Mesothelial cell of epicardium (in vitro differentiated cells): ENCODE measurements at places on chromosomes 6 and 20. TPM values are rescaled to one million over a fixed set of nuclear protein-coding genes. Genes with fewer than 3 reads are reported as not detected.
A peak's percentile ranks its signal among the peaks of the same experiment; 100 is the strongest.

DNA sequence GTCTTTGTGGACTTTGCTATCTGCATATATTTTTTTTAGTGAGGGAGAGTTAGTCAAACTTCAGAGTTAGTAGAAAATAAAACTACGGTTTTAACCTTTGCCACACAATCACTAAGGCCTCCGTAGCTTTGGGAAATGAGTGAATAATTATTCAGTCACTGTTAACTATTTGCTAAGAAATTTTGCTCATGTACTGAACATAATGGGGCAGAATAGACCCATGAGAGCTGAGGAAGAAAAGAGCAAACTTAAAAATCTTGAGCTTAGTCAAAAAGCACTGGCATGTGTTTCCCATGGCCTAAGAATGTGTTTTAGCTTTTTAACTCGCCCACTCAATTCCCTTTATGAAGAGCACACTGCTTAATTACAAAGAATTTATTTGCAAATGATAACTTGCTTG lies 60.4 kb upstream of the SUPT3H start:
- DNase-seq, result no peak
- no peaks in the 10 kb centered on the region for H3K36me3 ChIP-seq
- no peaks in the 10 kb centered on the region for H3K27me3 ChIP-seq
- no peak overlapping the region for H3K27ac ChIP-seq

DNA sequence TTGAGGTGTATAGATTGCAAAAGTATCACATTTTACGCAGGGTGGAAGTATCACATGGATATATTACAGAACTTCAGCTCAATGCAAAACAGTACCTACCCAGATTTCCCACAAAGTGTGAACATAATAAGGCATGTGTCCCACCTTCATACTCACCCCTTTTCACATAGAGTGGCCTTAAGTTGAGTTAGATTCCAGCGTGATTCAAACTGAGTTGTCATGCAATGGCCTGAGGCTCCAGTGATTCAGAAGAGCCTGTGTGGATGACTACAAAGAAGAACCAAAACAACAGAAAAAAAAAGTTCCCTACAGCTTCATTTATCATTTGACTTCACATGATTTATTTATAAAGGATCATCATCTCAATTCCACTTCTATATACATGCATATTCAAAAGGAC lies 309.7 kb downstream of the SLC35F1 start:
- no peak overlapping the region for H3K27ac ChIP-seq
- H3K36me3 ChIP-seq, result no peaks in the 10 kb centered on the region
- H3K4me1 ChIP-seq, result no peaks in the 10 kb centered on the region
- H3K27me3 ChIP-seq, result no peaks in the 10 kb centered on the region
- H3K4me3 ChIP-seq, result no peak overlapping the region
- no peak for DNase-seq

DNA sequence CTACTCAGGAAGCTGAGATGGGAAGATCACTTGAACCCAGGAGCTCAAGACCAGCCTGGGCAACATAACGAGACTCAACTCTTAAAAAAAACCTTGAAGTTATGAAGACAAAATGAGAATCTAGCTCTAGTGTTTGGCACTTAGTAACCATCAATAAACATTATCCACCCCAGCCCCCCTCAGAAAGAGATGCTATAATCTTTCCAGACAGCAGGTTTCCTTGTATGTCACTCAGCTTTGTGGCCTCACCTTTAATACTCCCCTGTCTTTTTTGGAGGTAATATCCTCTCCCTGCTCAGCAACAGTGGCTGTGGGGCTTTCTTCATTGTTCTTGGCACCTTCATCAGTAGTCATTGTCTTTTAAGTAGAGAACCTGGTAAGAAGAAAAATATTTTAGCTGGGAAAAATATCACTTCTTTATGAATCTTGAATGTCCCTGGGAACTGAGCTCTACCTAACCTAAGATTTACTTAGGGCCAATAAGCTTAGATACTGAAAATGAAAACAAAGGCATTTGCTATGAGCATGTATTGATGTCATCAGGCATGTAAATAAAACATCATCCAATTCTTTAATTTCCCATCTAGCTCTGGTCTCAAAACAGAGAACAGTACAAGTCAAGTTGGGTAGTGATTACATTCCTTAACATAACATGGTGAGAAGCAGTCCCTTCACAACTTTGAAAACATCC lies 46.1 kb downstream of the FKBP5 start:
- H3K4me3 ChIP-seq, result no peak overlapping the region
- DNase-seq, result no peak
- H3K27ac ChIP-seq, result no peak overlapping the region
- H3K4me1 ChIP-seq, result peaks cover 4% of the 10 kb centered on the region

DNA sequence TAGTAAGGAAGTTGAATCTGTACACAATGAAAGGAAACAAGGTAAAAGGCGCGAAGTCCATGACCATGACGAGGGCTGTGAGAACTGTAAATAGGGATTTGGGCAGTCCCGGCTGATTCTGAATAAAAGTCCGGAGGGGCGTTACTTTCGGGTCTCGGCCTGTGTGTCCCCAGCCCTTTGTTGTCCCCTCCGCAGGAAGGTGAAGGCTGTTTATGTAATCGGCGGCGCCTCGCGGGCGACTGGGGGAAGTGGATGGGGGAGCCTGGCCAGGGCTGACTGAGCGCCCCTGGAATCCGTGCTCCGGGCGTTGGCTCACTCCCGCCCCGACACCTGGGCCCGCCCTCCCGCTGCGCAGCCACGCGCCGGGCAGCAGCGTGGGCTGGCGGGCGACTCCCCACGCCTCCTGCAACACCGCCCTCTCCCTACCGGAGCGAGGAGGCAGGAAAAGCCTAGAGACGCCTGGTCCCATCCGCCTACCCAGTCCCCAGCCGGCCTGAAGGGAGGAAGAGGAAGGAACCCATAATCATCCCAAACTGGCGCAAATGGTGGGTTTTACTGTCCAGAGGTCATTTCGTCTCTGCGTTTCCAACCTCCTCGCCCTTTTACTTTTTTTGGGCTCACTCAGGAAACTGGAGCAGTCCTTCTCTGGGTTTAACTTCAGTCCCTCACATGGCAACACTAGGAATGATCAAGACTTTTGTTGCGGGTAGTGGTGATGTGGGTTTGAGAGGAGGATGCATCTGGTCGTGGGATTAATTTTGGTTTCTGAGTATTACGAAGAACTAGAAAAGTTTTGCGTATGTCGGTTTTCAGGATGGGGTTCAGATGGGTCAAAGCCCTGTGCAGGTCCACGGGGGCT lies 12.1 kb downstream of the TRIM31 start:
- peaks cover 24% of the 10 kb centered on the region for H3K4me1 ChIP-seq
- peaks cover 93% of the 10 kb centered on the region for H3K27me3 ChIP-seq
- peak overlapping the region; percentile 71 for H3K4me3 ChIP-seq
- no peaks in the 10 kb centered on the region for H3K36me3 ChIP-seq

DNA sequence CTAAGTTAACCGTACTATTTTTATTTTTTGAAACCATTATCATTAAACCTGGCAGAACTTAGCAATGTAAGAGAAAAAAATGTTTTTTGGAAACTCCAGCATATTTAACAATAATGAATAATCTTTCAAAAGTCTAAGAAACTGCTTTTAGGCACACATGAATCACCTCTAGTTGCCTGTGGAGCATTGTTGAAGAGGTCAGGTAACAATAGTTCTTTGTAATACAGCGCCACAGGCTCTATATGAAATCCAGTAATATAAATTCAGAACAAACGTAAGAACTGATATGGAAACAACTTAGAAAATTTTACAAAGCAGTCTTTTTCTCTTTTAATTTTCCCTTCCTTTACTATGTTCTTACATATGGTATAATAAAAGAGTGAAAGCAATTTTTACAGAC lies 10.3 kb downstream of the LYRM4 start:
- peaks cover 16% of the 10 kb centered on the region for H3K4me1 ChIP-seq
- DNase-seq, result no peak
- H3K36me3 ChIP-seq, result peaks cover 20% of the 10 kb centered on the region
- no peak overlapping the region for H3K4me3 ChIP-seq

The LHFPL5 gene
- total RNA-seq, result not detected in 3 replicates

The RFX6 gene
- 3.4 to 4.0 TPM (median 3.8 TPM) in 3 replicates for total RNA-seq

The HLA-A gene
- 112 to 115 TPM (median 113 TPM) in 3 replicates for total RNA-seq
